ENCODE measurements at places on chromosomes 5 and 9.

DNA sequence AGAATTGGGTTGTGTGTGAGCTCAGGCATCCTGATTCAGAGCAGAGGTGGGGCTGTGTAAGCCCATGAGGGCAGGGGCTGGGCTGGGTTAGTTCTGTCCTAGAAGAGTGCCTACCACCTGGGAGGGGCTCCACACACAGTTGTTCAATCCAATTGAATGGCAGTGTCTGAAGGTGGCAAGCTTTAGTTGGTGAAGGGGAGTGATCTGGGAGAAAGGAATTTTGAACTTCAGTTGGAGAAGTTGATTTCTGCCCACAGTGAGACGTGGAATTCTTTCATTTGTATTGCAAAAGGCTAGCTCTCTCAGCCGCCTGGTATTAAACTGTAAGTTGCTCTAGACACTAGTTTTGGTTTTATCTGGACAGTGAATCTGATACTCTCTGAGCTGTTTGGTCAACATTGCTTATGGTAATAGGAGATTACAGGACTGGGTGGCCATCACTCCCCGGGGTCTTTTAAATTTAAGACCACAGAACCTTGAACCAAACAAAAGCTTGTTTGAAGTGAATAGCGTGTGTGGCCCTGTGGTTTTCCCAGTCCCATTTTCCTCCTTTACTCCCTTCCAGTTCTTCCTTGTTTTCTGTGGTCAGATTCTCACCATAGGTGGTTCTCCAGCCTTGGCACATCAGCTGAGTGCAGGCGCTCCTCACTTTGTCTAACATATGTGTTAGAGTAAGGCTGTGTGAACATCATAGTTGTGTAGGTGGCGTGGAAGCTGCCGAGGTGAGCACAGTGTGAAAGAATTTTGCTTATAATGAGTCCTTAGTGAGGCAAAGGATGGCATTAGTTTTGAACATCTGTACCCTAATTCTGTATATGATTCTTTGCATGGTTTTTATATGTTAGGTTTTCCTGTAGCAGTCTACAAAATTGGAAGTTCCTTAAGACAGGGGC is 78.0 kb downstream of the ARHGAP26 start:
- DNase-seq = no peak

DNA sequence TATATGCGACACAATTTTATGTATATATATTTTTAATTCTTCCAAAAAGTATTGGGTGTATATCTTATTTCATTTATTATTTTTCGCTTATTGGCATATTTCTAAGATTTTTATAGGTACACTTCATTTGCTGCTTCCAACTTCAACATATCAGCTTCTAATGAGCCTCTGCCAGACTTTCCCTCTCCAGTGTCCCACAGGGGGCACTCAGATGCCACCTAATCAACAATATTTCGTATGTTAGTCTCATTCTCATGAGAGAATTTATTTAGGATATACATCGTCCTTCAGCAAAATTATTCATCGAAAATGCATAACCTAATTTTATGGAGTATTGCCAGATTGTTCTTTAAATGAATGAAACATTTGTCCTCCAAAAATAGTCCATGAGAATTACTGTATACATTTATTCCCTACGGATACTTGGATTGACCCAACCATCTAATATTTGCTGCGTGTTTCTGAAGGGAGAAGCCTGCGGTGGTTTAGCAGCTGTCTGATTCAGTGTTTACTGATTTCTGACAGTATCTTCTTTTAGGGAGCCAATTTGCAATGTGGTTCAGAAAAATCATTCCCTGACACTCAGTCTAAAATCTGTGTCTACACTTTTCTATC is 100.6 kb upstream of the SELENOP start:
- DNase-seq = peak; percentile 29

GRCh38 chr9:19464061-19464763 is 55.4 kb downstream of the ACER2 start:
- no peak for DNase-seq

GRCh38 chr5:72611118-72611730 is 104.0 kb upstream of the ZNF366 start:
- peak; percentile 36 for DNase-seq

GRCh38 chr5:77407152-77407551 is 85.0 kb downstream of the WDR41 start:
- DNase-seq = no peak

GRCh38 chr5:72472031-72472430 is 35.2 kb downstream of the ZNF366 start:
- DNase-seq = no peak

GRCh38 chr5:69265931-69266330 is 31.2 kb downstream of the CDK7 start:
- DNase-seq = no peak

DNA sequence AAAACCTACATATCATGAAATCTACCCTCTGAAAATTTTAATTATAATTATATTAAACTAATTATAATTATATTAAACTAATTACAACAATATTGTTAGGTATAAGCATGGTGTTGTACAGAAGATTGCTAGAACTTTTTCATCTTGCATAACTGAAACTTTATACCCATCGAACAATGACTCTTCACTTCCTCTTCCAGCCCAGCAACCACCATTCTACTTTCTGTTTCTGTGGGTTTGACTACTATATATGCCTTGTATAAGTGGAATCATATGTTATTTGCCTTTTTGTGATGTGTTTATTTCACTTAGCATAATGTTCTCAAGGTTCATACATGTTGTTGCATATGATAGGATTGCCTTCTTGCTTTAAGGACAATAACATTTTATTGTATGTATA is 274.2 kb upstream of the CCNH start:
- DNase-seq = no peak

DNA sequence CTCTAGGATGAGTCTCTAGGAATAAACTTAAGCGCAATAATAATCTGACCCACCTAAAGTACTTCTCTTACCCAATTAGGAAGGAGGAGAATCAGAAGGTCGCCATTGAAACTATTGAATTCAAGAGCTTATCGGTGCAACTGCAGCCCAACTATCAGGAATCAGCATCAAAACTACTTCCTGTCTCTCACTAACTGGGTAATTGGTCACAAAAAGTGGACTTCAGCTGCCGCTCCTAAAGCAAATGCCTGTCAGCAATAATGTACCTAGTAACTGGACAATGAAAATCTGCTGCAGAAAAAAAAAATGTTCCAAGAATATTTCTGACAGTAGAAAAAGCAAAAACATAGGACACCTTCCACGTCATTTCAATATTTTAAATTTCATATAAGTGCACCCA is 3.3 kb downstream of the OR1L8 start:
- DNase-seq = no peak

DNA sequence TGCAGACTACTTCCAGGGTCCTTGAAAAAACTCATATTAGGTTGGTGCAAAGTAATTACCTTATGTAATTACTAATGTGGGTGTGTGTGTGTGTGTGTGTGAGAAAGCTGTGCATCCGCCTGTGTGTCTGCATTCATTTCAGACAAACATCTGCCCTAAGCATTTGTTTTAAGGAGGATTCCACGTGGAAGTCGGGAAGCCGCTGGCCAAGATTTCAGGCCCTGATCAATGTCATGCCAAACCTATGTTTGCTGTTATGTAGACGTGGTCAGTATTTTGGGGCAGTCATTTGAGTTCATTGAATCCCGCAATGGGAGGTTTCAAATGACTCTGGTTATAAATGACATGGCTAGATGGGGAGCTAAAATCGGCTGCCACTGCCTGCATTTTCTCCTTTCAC is 33.6 kb upstream of the BASP1 start:
- DNase-seq = no peak

- DNase-seq = peak; percentile 25
Observed at GRCh38 chr5:81247441-81247972, 14.4 kb downstream of the CKMT2 start.

DNA sequence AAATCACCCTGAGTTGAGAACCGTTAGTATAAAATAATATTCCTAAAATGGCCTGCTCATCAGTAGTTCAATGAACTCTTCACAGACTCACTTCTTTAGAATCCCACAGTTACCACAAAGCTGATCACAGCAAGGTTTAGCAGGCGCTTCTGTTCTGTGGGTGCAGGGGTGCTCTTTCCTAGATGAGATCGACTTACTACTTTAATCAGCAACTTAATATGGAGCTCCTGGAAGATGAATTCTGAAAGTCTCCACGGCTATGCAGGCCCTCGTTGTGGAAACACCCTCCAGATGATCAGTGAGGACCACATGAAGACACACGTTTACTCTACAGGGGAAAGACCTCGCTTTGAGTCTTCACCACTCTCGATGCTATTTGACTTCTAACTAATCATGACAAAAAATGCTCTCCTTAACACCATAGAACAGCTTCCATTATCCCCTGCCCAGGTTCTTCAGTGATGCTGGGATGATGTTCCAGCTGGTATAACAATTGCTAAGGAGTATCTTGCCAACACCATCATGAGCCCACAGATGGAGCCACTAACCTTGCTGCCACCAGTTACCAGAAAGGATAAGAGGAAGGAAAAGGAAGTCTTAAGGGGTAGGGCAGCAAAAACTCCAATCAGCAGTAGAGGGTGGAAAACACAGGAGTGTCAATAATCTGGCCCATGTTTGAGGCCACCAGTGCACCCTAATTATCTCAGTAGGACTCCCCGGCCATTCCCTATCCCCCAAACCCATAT is 17.9 kb upstream of the GPX8 start:
- no peak for DNase-seq

DNA sequence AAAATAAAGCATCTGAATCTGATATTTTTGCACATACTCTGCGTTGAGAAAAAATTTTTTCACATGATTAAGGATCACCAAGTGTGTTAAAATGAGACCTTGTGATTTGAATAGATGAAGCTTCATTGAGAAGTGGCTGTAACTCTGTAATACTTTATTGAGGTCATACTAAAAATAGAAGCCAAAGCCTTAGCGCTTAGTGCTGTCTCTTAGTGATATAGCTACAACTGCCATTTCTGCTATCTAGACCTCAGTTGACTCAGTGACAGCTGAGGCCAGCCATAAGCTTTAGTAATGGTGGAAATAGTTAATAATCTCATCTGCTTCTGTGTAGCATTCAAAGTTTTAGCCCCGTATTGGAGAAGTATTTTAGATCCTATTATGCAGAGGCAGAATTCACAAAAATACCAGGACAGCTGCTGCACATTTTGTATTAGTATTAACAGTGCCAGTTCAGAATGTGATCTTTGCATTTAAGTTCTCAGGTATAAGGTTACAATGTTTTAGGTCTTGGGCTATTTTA is 107.4 kb upstream of the SGCD start:
- DNase-seq = no peak

- no peak for DNase-seq
Observed at GRCh38 chr9:127739614-127740330, 4.7 kb upstream of the TOR2A start.

- peak; percentile 47 for DNase-seq
Observed at GRCh38 chr5:172450861-172451695, 3.2 kb downstream of the SH3PXD2B start.

- DNase-seq = no peak
Observed at GRCh38 chr5:2670940-2671339, 80.5 kb downstream of the IRX2 start.

DNA sequence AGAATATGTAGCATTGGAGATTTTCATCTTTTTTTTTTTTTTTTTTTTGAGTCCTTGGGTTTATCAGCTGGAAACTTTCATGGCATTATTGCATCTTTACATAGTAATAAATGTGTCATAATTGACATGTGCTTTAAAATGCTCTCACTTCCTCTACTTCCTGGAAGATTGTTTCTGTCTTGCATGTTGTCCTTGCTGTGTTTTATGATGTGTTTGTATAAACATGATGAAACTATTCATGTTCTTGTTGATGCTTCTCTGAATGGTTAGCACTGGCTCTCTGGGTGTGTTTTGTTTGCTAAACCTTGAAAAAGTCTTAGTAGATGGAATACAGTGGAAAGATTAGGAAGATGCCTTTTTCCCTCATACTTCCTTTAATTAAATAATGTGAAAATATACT is 87.9 kb downstream of the IQGAP2 start:
- DNase-seq = no peak

DNA sequence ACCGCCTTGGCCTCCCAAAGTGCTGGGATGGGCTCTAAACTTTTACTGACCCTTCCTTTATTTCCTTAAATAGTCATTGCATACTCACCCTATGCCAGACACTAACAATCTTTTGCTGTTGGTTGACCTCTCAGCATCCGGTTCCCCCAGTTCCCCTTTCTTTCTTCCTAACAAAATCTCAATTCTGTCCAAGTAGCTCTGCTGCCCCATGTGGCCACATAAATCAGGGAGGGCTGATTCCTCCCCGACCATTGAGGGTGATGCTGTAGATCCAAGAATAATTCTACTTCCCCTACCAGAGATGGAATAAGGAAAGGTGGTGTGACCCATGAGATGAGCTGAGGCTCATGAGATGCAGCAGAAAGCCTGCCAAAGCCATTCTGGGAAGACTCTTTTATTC is 315.3 kb upstream of the MSX2 start:
- DNase-seq = no peak

GRCh38 chr9:36888551-36888950 is 145.5 kb downstream of the PAX5 start:
- no peak for DNase-seq

DNA sequence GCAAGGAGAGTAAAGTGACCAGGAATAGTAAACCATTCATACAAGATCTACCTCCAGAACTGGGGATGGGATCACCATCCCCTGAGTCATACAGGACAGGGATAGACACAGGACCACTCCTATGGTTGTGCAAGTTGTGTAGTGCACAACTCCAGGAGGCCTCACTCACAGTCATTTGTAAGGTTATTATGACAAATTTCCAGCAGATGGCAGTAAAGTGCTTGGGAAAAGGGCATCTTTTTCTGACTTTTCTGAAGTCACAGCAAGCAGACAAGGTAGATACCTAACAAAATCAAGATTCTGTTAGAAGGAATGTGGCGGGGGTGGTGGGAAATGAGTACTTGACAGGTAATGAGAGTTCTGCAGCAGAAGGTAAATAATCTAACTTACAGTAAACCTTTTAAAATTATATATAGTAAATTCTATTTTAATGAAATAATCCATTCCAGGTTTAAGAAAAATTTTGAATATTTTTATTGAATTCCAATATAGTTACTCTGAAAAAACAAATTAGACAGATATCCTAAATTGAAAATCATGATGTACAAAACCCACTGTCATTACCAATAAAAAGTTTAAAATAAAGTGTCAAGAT is 16.7 kb upstream of the KIF27 start:
- DNase-seq = peak; percentile 50

GRCh38 chr9:90969021-90969675 is 167.5 kb downstream of the SYK start:
- DNase-seq = no peak

DNA sequence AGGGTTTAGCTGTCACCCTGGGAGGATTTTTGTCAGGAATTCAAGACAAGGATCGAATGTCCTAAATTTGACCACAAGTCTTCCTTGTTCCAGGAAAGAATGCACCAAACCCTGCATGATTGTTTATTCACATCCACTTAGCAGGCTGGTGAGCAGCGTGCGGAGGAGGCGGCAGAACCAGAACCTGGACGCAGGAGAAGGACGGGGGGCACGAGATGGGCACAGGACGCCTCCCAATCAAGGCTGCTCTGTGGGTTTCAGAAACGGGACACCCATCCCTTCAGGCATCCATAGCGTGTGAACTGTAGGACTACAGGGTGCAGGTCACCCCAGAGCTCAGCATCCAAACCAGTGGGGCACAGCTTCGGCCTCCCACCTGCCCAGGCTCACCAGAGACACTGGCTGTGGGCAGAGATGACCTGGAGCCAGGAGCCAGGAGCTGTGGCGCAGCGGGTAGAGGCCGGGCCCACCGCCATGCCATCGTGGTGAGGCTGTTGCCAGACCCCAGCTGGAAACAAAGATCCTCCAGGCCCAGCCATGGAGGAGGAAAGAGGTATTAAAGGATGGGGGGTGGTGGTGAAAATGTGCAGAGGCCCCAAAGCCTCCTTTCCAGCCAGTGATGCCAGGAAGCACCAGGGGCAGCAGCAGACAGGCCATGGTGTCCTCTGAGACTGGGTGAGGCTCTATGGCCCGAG is 32.3 kb upstream of the ADAMTS2 start:
- no peak for DNase-seq

GRCh38 chr5:118681655-118682054 is 306.7 kb downstream of the DTWD2 start:
- no peak for DNase-seq
